Thymus (tissue), 14 donors: ENCODE measurements at places on chromosomes 4 and X.

GRCh38 chr4:1451106-1451751 is 45.0 kb upstream of the NKX1-1 start:
- DNase-seq: no peak

- DNase-seq: no peak
Observed at GRCh38 chr4:108751321-108751720, 11.5 kb downstream of the ETNPPL start.

DNA sequence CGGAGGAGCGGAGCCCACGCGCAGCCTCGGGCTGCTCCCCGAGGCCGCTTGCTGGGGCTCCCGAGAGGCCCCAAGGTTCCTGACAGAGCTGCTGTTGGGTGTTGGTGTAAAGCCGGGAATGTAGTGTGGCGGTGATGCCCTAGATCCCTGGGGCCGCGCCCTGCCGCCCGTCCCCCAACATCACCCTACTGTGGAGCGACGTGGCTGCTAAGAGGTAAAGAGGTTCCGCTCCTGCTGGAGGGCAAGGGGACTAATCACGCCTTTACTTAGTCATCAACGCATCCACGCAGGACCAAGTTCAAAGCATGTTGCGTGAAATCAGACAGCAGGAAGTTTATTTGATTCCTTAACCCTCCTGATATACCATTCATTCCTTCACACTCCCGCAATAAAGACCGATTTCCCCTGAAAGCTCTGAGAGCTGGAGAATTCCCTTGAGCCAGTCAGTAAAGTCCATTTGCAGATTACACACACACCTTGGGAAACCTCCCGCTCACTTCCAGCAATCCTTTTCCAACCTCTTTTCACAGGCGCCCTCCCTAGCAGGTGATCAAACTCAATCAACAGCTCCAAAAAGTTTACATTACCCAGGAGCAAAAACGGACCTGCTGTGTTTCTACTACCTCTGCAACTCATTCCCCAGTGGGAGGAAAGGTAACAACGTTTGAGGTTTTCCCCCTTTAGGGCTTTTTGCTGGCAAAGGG is 579 bp upstream of the GABRA2 start:
- no peak for DNase-seq

DNA sequence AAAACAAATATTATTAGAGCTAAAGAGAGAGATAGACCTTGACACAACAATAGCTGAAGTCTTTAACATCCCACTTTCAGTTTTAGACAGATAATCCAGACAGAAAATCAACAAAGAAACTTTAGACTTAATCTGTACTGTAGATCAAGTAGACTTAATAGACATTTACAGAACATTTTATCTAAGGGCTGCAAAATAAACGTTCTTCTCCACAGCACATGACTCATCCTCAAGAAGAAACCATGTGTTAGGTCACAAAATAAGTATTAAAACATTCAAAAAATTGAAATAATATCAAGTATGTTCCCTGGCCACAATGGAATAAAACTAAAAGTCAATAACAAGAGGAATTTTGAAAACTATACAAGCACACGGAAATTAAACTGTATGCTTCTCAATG is 1510.3 kb upstream of the PCDH10 start:
- no peak for DNase-seq

- DNase-seq: no peak
Observed at GRCh38 chr4:8050555-8051206, 107.9 kb downstream of the ABLIM2 start.

DNA sequence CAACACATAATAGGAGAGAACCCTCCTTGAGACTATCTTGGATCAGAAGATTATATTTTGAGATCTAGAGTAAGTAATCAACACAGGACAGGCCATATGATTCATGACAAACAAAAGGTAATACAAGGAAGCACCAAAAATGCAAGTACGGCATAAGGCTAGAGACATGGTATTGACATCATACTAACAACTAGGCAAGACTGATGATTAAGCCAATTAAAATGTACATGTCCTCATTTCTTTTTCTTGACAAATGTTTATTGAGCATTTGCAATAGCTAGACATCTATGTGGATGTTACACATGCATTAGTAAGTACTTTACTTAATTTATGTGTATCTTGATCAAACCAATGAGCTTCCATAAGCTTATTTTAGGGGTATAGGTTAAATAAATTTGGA is 695.7 kb upstream of the GALNTL6 start:
- no peak for DNase-seq

GRCh38 chrX:129726307-129727111 is 12.3 kb upstream of the XPNPEP2 start:
- no peak for DNase-seq

GRCh38 chrX:123756320-123756719 is 23.5 kb upstream of the THOC2 start:
- no peak for DNase-seq

GRCh38 chr4:38780833-38781484 is 1.8 kb downstream of the TLR10 start:
- DNase-seq: no peak

GRCh38 chr4:81453024-81453423 is 18.7 kb downstream of the RASGEF1B start:
- no peak for DNase-seq

DNA sequence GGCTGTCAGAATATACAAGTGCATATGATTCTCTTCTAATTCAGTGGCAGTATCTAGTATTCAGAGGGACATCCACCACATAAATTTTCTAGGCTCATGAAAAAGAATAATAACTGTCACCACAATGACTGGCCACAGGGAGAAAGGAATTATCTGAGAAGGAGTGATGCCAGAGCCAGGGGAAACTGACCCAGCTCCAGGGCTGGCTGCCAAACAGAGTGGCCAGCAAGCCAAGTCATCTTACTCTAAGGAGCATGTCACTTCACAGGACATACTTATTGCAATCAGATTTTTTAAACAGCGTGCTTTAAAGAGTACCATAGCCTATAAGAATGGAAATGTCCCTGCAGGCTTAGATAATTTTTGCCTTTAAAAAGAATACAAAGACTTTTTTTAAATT is 5.8 kb upstream of the SEPTIN11 start:
- DNase-seq: no peak

GRCh38 chr4:108861334-108861733 is 98.5 kb upstream of the ETNPPL start:
- DNase-seq: no peak

GRCh38 chr4:59060895-59061294 is 1950.7 kb upstream of the IGFBP7 start:
- DNase-seq: no peak

DNA sequence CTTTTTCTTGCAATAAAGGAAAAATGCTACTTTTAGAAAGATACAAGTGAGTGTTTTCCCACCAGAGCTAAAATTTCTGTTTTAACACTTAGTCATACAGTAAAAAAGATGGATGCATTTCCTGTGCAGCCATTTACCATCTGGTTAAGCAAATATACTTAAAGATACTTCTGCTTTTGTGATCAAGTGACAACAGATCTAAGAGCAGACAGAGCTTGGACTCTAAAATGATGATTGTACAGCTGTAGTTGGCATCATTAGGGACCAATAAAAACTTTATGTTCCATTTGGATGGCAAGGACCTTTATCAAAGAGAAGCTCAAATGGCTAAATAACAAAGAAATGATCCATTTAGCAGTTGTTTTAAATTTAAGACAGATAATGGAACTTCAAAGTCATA is 270.8 kb downstream of the FSTL5 start:
- DNase-seq: no peak

- DNase-seq: no peak
Observed at GRCh38 chr4:83625821-83626220, 89.9 kb downstream of the GPAT3 start.

DNA sequence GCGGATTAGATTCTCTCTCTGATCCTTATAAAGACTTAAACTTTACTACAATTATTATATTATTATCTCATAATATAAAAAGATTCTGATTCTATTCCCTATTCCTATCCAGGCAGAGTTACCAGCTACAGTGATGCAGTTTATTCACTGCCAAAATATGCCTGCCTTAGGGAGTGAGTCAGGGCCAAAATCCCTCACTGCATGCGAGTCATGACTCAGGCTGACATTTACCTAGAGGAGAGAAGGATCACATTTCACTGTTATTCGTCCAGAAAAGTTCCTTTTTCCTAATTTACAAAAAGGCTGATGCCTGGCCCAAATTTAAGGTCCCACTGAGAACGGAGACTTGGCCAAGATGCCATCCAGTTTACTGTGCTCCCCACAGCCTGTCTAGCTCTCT is 168.5 kb upstream of the LDB2 start:
- DNase-seq: no peak

GRCh38 chr4:1255151-1255550 is 6.2 kb upstream of the CTBP1 start:
- DNase-seq: no peak

- no peak for DNase-seq
Observed at GRCh38 chr4:89331686-89332544, 24.3 kb upstream of the GPRIN3 start.

DNA sequence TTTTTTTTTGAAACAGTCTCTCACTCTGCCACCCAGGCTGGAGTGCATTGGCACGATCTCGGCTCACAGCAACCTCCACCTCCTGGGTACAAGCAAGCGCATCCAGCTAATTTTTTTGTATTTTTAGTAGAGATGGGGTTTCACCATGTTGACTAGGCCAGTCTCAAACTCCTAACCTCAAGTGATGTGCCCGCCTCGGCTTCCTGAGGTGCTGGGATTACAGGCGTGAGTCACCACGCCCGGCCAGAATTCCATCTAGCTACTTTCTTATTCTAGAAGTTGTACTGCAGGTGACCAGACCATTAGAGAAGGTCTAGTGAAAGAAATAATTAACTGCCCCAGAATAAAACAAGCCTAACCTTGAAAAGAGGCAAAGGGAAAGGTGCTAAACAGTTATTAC is 2.3 kb downstream of the LRBA start:
- no peak for DNase-seq

- DNase-seq: peak; percentile 75
Observed at GRCh38 chrX:101287402-101287801, 3.7 kb downstream of the TAF7L start.
